ENCODE measurements at places on chromosomes 5 and 9.

GRCh38 chr9:90801241-90801972 is at the start of gene SYK:
TSS of gene SYK (plus strand) at chr9:90801819. CDS start at chr9:90843899, 42,080 bp downstream.
- DNase-seq = no peak

DNA sequence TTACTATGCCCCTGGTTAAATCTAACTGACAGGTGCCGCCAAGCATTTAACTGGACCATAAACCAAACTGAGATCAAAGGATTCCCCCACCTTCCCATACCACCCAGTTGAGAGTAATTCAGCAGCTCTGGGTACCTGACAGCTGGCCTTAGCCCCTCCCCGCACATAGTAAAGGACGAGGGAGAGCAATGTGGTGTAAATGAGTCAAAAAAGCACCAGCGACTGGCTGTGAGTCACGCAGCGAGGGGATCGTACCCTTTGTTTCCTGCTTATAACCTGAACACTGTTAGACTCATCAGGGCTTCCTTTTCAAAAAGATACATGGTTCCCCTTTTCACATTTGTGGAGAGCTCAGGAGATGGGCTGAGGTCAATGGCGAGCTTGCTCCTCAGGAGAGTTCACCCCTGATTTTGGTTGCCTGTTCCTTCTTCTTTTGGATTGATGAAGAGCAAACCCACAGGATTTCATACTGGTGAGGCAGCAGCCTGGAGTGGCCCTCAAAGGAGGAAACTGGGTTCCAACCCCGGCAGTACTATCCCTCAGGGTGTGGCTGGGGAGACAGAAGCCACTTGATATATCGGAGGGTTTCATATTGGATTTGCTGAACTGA is 71.5 kb downstream of the ANKRD33B start:
- DNase-seq = no peak

GRCh38 chr5:32230356-32231099 is 56.4 kb upstream of the GOLPH3 start:
- DNase-seq = no peak

DNA sequence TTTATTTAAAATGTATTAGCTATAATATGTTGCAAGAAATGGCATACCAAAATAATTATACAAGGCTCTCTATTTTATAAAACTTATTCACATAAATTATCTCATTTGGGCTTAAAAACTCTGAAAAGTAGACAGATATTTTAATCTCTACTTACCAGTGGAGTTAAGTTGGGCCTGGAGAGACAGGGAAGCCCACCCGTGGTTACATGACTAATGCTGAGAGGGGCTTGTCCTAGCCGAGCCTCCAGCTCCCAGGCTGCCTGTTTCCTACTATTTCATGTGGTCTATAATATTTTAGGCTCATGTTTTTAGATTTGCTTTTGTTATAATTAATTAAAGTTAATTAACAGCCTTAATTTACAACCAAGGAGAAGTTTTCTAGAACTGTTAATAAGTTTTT is 20.9 kb upstream of the ASPN start:
- DNase-seq = no peak

DNA sequence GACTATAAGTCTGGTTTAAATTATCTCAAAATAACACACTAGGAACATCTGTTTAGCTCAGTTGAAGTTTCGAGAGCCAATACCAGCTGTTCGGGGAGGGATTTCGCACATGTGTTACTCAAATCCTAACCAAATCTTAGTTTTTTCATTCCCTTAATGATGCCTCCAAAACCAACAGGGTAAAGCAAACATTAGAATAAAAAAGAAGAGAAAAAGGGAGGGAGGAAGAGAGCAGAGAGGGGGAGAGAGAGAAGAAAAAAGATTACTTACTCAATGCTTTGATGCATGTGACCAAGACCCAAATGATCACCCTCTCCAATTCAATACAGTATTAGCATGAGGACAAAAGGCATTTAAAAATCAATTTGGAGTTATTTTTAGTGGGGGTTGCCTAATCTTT is 86.0 kb upstream of the NR5A1 start:
- DNase-seq = no peak

DNA sequence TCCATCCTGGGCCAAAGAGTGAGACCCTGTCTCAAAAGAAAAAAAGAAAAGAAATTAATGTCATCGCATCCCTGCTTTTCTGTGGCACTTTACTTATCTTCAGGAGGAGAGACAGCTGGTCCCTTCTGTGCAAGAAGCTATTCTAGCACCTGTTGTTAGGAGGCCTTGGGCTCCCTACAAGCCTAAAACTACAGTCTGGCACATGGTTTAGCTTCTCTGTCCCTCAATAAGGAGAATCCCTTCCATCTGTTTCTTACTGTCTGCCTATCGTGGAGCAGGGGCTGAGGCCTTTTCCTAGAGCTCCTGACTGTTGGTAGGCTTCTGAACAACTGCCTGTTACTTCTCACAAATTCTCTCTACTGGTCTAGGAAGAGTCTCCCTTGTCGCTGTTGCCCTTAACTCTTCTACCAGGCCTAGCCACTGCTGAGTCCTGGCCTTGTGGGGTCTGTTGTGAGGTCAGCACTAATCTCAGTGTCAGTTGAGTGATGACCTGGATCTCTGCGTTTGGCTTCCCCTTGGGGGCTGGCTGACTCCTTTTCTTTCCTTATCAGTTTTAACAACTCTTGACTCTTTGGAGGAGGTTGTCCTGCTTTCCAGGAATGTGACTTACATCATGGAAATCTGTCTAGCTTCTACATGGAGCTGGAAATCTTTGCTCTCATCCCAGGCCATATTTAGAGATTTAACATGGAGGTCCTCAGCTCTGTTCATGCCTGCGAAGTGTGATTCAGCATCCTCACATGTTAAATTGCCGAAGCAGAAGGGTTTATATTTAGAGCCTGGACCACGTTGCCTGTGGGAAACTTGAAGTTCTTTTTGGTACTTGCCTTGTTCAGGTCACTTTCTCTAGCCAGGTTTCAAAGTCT is 5.7 kb upstream of the GARNL3 start:
- no peak for DNase-seq

DNA sequence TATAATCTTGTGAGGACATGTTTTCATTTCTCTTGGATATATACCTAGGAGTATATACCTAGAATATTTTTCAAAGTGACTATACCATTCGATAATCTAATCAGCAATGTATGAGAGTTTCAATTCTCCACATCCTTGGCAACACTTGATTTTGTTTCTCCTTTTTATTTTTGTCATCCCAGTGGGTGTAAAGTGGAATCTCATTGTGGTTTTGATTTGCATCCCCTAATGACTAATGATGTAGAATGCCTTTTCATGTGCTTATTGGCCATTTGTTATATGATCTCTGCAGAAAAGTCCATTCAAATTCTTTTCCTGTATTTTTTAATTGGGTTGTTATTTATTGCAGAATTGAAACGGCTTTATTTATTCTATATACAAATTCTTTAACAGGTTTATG is 15.2 kb downstream of the ZCCHC9 start:
- no peak for DNase-seq

GRCh38 chr9:116275418-116276195 is 122.0 kb downstream of the PAPPA start:
- DNase-seq = no peak

- DNase-seq = no peak
These were observed 48.1 kb upstream of the TDRD7 start for GRCh38 chr9:97363661-97364299.

GRCh38 chr9:33320568-33321261 is 30.4 kb downstream of the NFX1 start:
- peak; percentile 86 for DNase-seq

GRCh38 chr5:140246378-140247122 is 56.4 kb downstream of the PFDN1 start:
- DNase-seq = peak; percentile 67

DNA sequence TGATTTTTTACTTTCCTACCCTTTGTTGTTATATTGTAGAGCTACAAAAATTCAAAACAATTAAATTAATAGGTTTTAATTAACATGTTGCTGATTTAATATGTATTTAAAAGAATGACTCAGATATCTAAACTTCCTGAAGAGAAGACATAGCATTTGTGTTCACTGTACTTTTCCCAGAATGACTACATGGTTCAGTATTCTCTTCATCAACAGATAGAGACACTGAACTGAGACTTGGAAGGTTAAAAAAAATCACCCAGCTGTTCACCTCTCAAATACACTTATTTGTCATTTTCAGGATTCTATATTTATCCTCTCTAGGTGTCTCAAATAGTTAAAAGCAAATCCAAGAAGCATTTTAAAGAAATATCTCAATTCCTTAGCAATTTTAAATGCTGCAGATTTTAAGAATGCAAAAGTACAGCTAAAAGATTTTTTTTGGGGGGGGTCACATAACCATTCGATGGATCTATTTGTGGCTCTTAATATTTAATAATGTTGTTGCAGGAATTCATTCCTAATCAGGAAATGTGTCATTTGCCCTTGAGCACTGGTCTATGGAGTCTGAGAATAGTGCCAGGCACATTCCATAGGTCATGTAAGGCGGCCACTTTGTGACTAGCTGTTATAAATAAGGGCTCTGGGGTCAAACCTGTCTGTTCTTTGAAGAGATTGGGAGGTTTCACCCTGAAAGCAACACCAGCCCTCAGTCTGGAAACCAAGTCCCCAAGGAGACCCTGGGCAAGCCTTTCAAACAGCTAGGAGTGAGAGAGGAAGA is 463.1 kb downstream of the NR2F1-AS1 start:
- no peak for DNase-seq

DNA sequence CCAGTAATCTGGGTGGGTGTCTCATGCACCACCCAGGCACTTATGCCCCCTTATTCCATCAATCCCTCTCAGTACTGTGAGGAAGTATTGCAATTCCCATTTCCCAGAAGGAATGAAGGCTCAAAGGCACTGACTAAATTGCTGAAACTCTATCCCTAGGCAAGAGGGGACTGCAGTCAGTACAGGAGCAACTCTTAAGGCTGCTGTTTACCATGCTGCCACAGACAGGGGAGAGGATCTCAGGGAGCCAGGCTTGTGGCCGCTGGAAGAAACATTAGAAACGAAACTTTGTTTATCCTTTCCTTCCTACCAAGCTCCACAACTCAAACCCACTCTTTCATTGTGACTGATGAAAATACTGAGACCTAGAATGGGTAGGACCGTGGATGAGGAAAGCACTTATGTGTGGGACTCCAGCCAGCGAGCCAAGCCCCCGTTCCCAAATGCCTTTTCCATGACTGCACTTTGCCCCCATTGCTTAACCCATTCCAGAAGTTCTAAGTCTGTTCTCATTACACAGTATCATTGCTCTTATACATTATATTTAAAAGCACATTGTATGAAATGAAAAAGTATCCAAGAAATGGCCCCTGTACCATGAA is 54.3 kb downstream of the TLE1 start:
- DNase-seq = no peak

- DNase-seq = no peak
These were observed 190.3 kb downstream of the TMEM167A start for GRCh38 chr5:82886911-82887310.

DNA sequence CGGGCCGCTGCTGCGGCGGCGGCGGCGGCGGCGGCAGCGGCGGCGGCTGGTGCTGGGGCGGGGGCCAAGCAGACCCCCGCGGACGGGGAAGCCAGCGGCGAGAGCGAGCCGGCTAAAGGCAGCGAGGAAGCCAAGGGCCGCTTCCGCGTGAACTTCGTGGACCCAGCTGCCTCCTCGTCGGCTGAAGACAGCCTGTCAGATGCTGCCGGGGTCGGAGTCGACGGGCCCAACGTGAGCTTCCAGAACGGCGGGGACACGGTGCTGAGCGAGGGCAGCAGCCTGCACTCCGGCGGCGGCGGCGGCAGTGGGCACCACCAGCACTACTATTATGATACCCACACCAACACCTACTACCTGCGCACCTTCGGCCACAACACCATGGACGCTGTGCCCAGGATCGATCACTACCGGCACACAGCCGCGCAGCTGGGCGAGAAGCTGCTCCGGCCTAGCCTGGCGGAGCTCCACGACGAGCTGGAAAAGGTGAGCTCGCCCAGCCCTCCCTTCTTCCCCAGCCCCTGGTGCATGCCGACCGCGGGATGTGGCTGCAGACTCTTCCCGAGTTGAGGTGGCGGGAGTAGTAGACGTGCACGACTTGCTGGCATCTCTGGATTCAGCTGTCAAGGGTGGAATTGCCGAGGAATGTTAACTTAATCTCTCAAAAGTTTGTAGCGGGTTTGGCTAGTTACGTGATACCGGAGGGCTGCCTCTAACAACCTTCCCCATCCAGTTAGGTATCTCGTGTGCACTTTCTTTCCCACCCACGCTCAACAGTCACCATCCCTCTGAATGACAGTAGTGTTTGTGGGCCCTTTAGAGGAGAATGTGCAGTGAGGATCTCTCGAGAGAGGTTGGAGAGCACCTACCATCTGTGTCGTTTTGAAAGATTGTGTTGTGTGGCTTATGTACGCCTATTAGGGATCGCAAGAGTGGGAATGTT is 932 bp downstream of the SLC12A2 start:
- DNase-seq = no peak

- no peak for DNase-seq
These were observed 16.5 kb downstream of the BHMT2 start for GRCh38 chr5:79086116-79086515.

DNA sequence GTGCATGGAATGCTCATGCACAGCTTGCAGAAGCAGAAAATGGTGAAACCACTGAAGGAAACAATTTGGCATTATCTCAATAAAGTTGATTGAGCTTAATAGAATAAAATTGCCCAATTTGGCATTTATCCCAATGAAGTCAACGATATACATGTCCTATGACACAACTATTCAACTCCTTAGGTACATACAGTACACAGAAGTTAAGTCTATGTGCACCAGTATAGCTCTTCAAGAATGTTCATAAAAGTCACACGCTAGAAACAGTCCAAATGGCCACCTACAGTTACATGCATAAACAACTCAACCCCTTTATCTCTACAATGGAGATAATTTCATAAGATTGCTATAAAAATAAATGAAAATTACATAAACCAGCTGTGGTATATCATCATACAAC is 184.5 kb downstream of the DENND1A start:
- no peak for DNase-seq

DNA sequence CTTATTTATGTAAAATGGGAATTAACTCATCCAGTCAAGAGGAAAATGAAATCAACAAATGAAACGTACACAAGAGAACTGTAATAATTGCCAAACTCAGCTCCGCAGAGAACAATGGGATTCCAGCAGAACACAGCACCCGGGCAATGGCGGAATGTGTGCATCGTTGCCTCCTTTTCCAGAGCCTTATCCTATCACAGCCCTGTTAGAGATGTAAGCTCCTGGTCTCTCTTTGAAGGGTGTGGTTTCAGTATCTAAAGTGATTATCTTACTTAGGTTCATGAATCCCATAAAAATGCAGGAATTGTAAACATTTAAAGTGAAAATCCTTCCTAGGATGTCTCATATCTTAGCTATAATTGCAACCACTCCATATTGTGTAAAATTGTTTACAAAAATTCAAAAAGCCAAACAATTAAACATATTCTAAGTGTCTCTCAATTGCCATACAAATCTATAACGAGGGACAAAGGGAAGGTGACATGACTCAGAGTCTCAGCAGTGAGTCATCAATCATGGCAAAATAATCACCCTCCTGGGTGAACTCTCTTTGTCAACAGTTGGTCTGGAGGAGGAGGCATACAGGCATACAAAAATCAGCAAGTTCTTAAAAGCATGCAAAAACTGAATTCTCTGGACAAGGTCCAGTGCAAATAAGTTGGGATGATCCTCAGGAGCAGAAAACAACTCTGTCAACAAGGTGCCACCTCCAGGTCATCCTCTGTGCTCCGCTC is 22.6 kb downstream of the SEMA5A start:
- DNase-seq = no peak

GRCh38 chr5:38210676-38211353 is 47.5 kb upstream of the EGFLAM start:
- no peak for DNase-seq

Data from GM04503 (cell line).